ENCODE measurements at places on chromosomes 11 and 22.
A peak's percentile ranks its signal among the peaks of the same experiment; 100 is the strongest.

DNA sequence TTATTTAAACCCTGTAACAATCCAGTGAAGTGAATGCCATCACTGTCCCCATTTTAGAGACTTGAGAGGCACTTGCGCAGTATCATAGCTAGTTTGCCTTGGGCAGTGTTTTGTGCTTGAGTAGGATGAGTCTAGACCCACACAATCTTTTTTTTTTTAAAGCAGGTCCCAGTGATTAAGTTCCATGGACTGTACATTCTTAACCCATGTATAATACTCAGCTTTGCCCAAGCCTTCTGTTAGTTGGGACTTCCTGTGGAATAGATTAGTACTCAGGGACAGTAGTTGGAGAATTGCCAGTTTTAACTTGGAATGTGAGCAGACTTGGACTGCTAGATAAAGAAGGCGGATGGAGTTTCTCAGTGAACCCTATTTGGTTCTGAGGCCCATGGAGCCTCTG, 108.6 kb upstream of the RASSF10 start:
- no peak for DNase-seq

DNA sequence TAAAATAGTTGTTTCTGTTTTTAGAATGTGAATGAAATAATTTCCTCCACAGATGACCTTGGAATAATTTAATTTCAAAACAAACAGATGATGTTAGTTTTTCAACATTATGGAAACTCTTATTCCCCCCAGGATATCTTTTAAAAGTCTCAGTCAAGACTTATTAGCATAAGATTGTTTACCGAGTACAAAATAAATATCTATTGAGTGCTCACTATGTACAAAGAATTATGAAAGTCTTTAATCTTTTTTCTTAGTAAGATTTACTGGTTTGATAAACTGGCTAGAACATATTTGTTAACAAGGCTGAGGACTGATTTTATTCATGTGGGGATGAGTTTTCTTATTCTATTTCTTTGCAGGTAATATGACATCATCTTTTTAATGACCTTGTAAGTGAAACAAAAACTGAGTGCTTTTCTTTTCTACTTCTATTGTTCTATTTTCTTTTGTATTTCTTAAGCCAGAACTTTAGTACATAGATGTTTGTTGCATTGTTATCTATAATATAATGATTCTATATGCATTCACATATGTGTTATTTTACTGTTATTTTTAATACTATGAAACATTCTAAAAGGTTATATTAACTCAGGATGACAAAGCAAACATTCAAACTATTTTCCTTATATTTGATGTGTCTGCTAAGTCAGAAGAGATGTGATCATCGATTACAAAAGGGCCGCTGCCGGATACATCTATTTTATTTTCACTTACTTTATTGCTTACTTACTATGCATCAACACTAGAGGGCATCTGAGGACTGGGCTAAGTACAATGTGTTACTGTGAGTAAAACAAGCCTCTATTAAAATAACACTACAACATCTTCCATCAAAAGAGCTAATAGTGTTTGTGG, 111.0 kb upstream of the ARHGAP42 start:
- DNase-seq, result peak; percentile 29

DNA sequence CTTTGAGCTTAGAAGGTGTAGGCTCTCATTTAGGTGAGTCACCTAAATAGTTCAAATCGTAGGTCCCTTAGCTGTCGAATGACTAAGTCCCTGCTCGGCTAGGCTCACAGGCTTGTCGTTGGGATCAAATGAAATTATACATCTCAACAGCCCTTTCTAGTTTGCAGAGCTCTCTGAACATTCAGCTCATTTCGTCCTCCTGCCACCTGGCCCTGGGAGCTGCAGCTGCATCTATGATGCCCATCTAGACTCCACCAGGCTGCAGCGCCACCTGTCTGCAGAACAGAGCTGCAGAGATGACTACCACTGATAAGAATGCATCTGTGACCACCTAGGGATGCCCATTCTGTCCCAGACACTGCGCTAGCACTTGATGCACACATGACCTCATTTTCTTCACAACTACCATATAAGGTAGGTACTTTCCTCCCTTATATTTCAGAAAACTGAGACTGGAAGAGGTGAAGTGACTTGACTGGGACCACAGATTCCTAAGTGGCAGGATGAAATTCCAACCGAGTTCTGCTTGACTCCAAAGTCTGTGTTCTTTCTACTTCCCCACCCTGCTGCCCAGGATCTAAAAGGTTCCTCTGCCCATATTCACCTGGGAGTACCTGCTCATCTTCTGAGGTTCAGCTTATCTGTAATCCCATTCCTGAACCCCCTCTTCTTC, 141.1 kb upstream of the NARS2 start:
- DNase-seq, result no peak

- no peak for DNase-seq
Observed at GRCh38 chr11:20213790-20214189, 53.5 kb upstream of the DBX1 start.

Measured in CD4-positive, CD25-positive, alpha-beta regulatory T cell (primary cell).